ENCODE measurements at places on chromosomes 6 and 20.
A peak's percentile ranks its signal among the peaks of the same experiment; 100 is the strongest.

- peak; percentile 7 for DNase-seq
Measured at GRCh38 chr6:131628726-131629125, 684 bp upstream of the MED23 start.

GRCh38 chr6:14020551-14020950, 95.8 kb downstream of the RNF182 start:
- DNase-seq, result no peak

GRCh38 chr6:133301835-133302234, 60.7 kb downstream of the EYA4 start:
- DNase-seq, result no peak

DNA sequence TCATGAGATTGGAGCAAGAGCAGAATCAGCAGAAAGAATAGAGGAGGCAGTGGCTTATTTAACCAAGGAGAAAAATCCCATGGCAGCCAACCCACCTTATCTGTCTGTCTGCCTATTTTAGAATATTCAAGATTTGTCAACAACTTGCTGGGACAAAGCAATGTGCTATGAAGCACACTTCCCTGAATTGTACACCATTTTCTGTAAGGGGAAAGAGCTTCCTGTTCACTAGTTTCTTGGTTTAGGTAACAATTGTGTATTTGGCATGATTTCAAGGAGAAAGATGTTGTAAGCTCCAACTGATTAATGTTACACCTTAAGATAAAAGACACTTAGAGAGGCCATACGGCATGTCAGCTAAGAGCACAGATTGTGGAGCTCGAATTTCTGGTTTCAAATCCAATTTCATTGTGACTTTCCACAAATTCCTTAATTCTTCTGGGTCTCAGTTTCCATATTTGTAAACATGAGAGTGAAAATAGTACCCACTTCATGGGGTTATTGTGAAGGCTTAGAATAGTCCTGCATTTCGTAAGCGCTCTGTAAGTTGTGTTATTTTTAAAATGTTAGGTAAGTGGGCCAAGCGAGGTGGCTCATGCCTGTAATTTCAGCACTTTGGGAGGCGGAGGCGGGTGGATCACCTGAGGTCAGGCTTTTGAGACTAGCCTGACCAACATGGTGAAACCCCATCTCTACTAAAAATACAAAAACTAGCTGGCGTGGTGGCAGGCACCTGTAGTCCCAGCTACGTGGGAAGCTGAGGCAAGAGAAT, 4.8 kb upstream of the MUC22 start:
- no peak for DNase-seq

GRCh38 chr6:138656364-138657064, 117.1 kb upstream of the CCDC28A start:
- DNase-seq, result no peak

DNA sequence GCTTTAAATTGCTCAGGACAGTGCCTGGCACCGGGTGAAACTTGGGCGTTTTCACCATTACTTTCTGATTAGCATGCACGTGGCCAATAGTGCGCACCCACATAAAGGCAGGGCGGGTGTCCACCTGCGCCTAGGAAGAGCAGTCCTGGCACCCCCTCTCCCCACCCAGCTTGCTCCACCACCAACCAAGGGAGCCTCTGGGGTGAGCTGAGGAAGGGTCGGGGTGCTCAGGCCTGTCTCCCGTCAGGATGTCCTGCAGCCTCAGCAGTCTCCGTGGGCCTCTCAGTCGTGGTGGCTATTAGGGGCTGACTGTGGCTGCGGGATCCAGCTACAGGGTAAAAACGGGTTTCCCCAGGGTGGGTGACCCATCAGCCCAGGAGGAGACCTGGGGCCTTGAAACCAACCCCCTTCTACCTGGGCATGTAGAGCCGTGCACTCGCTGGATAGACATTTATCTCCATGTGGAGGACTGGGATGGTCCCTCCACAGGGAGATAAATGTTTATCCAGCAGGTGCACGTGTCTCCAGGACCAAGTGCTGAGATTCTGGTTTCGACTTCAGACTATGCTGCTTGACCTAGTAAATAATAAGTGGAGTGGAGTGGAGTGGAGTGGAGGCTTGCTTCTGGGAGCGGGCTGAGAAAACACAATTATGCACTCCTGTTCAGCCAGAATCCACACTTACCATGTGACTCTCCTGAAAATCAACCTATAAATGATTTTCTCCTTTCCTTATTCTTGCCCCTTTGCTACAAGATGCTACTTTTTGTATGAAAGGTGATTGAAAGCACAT, 91.1 kb downstream of the ZDHHC14 start:
- no peak for DNase-seq

- no peak for DNase-seq
Measured at GRCh38 chr20:62229667-62230066, 8.7 kb upstream of the OSBPL2 start.

GRCh38 chr6:127202676-127203075, 64.0 kb upstream of the RNF146 start:
- peak; percentile 36 for DNase-seq
